Cortex of kidney (tissue), 1 donor: ENCODE measurements at places on chromosomes 2 and 18.

GRCh38 chr2:190139371-190139770, 76.8 kb upstream of the MSTN start:
- no peak for DNase-seq

GRCh38 chr2:9300214-9300613, 93.6 kb downstream of the ASAP2 start:
- no peak for DNase-seq

DNA sequence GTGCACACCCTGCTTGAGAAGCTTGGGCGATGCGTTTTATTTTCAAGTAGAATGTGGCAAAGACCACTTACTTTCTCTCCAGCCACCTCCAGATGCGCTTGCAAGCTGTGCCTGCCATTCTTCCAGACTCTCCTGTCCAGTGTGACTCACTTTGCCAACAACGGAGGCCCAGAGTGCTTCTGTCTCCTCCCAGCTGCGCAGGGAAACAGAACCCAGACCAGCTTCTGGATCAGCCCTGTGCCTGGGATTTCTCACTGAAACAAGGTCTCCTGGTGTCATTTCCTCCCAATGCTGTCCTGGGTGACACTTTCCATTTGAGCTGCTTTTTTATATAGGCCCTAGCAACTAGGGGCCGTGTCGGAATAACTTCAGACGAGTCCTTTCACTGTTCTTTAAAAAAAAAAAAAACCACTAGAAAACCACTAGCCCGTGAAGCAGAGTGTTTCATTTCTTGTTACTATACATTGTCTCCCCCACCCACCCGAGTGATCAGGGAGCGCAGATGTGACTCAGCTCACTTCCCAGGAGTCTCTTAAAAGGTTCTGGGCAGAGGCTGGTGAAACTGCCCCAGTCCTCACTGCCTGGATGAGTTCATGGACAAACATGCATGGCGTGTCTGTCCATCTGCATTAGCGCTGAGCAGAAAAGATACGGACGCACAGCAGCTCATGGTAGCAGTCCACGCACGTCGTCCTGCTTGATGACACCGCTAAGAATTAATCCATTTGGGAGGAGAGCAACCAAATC, 25.3 kb upstream of the RPL31 start:
- DNase-seq = no peak

GRCh38 chr18:59996370-59996966, 96.7 kb downstream of the PMAIP1 start:
- no peak for DNase-seq

DNA sequence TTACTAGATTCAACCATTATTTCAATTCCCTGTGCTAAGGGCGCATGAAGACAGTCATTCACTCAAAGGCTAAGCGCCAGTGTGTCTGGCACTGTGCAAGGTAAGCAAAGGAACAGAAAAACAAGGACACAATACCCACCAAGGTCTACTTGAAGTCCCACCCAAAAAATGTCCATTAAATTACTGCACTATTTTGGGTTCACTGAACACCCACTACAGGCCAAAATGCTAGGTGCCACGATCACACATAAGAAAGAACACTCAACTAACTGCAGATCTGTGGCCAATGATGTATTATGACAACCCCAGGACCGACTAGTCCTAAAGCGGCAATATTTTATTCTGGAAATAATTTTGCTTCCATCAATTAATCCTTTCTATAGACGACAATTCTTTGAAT, 1.8 kb downstream of the TMEM131 start:
- no peak for DNase-seq

DNA sequence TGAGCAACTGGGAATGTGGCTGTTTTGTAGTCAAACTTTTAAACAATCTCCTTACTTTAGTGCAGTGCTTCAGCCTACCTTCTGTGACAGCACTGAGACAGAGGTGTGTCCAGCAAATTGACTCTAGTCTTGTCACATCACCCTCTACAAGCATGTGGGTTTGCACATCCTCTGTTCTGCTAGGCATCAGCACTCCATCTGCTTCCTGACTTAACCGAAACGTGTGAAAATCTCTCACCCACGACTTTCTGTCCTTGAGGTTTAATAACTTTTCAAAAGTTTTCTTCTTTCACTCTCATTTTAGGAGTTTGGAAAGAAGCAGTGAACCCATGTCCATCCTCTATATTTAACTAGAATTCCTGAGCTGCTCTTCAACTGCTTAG, 42.6 kb downstream of the TTR start:
- no peak for DNase-seq

DNA sequence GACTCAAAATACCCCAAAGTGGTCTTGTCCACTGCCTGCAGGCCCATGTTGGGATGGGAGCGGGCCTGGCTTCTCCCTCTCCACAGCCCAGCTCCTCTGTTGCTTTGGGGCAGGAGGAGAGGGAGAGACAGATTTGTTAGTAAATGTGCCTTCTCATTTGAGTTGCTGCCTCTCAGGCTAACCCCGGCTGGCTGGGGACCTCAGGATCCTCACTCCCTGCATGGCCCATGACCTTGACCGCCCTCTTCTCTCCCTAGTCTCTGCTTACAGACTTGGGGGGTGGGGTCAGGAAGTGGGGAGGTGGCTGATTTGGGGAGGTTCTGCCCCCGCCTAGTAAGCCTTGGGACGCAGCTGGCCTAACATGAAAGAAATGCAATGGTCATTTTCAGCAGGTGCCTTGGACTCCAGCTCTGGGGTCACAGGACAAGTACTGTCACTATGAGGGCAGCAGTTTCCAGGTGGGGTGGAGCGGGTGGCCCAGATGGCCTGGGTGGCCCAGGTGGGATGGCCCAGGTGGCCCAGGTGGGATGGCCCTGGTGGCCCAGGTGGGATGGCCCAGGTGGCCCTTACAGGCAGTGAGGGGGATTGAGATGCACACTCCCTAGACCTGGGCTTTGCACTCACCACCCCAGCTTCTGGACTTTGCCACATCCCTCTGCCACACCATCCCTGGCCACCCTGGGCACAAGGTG, 24.1 kb downstream of the HJURP start:
- DNase-seq = no peak
